ENCODE measurements at places on chromosomes 1 and 21.

DNA sequence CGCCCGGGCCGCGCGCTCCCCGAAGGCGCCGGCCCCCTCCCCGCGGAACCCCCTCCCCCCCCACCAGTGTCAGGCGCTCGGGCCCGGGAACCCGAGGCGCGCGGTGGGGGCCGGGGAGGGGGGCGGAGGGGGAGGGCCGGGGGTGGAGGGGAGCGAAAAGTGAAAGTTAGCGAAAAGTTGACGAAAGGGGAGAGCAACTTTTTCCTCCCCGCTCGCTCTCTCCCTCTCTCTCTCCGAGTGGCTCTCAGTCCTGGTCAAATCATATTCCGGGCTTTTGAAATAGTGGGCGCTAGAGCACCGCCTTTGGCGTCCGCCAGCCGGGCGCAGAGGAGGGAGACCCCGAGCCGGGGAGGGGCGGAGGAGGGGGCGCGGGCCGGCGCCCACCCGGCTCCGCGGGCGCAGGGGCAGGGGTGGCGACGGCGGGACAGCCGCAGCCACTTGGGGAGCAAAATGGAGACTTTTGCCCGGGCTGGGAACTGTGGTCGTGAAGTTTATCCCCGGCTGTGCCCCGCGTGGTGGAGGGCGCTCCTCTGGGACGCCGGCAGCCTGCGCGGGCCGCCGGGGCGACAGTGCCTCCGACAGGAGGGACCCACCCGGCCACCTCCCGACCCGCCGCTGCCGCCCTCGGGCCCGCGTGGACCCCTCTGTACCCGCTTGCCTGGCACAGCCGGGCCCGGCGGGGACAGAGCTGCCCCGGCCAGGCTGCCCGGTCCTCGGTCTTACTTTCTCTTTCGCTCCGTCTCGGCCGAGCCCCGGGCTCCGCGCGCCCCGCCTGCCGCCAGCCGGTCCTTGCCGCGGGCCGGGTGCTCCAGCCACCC lies 697 bp downstream of the PRDM16 start:
- no peak for DNase-seq

- no peak for DNase-seq
Measured at GRCh38 chr1:89945852-89946476, 48.9 kb upstream of the ZNF326 start.

GRCh38 chr1:59242370-59242769 lies 54.5 kb upstream of the FGGY start:
- DNase-seq = no peak

- DNase-seq = no peak
Measured at GRCh38 chr1:185914089-185914488, 179.9 kb downstream of the HMCN1 start.

GRCh38 chr21:39016740-39017315 lies 166.4 kb downstream of the PSMG1 start:
- no peak for DNase-seq

GRCh38 chr1:24390924-24391782 lies 22.4 kb downstream of the STPG1 start:
- peak; percentile 74 for DNase-seq

GRCh38 chr1:199319341-199319740 lies 680.5 kb downstream of the PTPRC start:
- no peak for DNase-seq

DNA sequence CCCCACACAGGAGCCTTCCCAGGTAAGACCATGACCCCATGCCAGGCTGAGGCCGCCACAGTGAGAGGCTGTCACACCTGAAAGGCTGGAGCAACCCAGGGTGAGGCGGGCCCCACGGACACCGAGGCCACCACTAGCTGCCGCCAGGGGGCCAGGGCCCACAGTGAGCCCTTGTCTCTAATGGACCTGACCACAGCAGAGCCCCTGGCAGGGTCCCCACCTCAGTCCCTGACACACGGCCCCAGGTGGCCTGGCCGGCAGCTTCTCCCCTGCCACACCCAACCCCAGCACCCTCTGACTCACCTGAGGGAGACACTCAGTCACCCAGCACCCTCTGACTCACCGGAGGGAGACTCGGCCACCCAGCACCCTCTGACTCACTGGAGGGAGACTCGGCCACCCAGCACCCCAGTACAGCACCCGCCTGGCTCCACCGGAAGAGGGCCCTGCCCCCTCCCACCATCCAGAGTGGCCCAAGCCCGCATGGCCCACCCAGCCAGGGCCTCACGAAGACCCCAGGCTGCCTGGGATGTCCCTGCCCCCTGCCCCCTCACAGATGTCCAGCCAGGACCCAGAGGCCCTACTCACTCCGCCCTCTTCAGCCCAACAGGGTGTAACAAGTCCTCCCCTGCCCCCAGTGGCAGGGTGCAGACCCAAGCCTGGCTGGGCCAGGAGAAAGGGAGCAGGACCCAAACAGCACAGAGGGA lies 4.4 kb downstream of the DVL1 start:
- DNase-seq = no peak

GRCh38 chr1:167371030-167371429 lies 147.3 kb downstream of the CD247 start:
- DNase-seq = no peak

- DNase-seq = peak; percentile 13
Measured at GRCh38 chr1:212700892-212701819, 1.5 kb upstream of the BATF3 start.

- no peak for DNase-seq
Measured at GRCh38 chr1:34918977-34919561, 10.4 kb downstream of the DLGAP3 start.

DNA sequence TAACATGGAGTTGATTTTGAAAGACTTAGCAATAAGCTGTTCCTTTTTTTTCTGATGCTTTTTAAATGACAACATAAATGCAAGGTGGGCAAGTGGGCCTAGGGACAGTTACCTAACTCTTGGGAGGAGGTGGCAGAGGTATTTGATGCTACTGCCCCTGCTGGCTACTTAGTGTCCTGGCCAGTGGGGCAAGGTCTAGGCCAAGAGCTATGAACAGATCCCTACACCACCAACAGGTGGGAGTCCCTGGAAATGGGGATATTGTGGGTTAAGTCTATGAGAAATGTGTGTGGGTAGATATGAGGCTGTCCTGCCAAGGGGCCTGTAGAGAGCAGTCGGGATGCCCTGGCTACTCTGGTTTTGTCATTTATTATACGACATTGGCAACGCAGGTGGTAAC lies 31.3 kb upstream of the B3GALT5 start:
- DNase-seq = no peak

GRCh38 chr1:220271706-220272046 lies 577 bp downstream of the RAB3GAP2 start:
- no peak for DNase-seq

DNA sequence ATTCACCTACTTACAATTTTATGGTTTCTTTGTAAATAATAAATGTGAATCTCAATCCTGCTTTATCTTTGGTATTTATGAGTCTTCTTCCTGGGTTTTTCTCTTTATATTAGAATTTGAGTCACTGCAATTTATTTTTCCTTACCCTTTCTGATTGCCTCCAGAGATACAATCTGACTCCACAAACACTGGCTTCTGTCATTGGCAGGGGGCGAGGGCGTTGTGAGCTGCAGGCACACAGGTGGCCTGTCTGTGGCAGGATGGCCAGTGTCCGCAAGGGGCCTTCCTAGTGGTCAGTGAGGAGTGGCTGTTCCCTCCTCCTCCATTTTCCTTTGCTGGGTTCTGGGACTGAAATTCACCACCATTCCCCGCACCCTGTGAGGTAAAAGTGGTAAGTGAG lies 2.0 kb upstream of the MTARC1 start:
- no peak for DNase-seq

DNA sequence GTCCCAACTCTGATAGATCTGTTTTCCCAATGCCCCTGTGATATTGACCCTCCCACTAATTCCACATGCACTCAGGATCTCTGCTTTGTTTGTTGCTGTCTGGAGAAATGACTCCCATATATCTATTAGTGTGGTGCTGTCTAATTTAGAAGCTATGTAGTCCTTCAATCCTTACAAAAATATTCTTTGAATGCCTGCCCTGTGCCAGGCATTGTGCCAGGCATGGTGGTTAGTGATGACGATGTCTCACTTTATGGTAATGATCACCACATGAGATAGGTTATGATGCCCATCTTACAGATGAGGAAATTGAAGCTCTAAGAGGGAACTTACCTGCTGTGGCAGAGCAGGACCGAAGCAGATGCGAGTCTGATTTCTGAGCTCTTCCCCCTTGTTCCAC lies 12.9 kb downstream of the MYOG start:
- no peak for DNase-seq

DNA sequence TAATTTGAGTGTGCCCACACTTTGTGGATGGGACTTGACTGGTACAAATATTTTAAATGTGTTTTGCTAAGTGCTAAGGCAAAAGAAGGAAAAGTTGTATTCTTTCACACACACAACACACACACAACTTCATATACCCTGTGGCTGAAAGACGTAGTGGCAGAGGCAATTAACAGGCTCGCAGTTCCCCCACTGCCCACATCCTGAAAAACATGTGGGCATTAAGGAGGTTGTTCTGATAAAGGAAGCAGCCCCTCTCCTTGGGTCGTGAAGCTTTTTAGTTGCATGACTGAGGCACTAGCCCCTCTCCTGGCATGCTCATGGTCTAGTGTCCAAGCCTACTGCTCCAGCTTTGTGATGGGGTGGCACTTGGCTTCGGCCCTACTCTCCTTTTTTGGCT lies 14.3 kb upstream of the ADAM30 start:
- no peak for DNase-seq
